ENCODE measurements at places on chromosomes 6 and 20.

DNA sequence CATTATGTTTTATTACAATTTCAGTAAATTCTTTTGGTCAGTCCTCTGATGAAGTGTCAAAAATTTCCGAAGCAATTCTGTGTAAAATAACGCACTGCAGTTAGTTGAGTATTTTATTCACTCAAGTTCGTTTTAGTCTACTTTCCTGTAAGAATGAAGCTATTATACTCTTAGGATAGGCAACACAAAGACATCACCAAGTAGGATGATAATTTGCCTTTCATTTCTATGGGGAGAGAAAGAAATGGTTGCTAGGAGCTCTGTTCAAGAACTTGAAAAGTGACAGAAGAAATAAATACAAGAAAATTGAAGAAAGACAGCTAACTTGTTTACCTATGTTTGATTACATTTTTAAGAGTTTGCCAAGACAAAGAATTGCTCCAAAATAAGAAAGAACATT is 290.4 kb downstream of the EYS start:
- DNase-seq, result no peak

GRCh38 chr6:53033764-53034163 is 31.4 kb upstream of the FBXO9 start:
- DNase-seq, result no peak

- DNase-seq, result no peak
Measured at GRCh38 chr6:101208152-101208551, 185.4 kb upstream of the GRIK2 start.

GRCh38 chr20:64180673-64181072 is 16.4 kb downstream of the MYT1 start:
- DNase-seq, result no peak

- no peak for DNase-seq
Measured at GRCh38 chr6:89180971-89181370, 35.1 kb downstream of the PM20D2 start.

- no peak for DNase-seq
Measured at GRCh38 chr6:91718198-91718597, 1131.3 kb upstream of the MAP3K7 start.
